NCI-H1048 (cell line): ENCODE measurements at places on chromosomes 7 and 10.

- no peak for DNase-seq
Observed at GRCh38 chr7:140237390-140237789, 60.6 kb upstream of the KDM7A start.

DNA sequence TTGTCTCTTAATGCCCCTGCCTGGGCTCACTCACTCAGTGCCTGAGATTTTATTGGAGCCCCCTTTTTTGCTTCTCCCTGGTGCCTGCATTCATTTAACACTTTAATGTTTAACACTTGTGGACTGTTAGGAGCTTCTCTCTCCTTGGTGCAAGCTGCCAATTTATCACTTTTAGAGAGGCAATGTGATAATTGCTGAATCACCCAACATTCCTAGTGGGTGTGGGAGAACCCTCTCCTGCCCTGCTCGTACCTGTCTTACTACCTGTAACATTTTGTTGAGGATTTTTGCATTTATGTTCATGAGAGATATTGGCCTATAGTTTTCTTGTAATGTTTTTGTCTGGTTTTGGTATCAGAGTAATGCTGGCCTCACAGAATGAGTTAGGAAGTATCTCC lies 13.2 kb downstream of the STAM start:
- no peak for DNase-seq

DNA sequence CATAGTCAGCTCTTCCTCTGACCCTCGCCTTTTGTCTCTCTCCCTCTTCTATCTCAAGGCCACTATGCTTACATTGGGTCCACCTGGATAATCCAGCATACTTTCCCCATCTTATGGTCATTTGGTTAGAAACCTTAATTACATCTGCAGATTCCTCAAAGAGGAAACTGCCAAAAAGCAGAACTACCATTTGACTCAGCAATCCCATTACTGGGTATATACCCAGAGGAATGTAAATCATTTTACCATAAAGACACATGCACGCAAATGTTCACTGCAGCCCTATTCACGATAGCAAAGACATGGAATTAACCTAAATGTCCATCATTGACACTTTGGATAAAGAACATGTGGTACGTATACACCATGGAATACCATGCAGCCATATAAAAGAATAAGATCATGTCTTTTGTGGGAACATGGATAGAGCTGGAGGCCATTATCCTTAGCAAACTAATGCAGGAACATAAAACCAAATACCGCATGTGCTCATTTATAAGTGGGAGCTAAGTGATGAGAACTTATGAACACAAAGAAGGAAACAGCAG lies 114.8 kb upstream of the NPY start:
- DNase-seq, result no peak

- no peak for DNase-seq
Observed at GRCh38 chr10:34360984-34361383, 454.1 kb downstream of the PARD3 start.

GRCh38 chr7:133082390-133082766 lies 488 bp upstream of the CHCHD3 start:
- DNase-seq, result no peak

- DNase-seq, result no peak
Observed at GRCh38 chr10:52332815-52333214, 18.7 kb downstream of the DKK1 start.

DNA sequence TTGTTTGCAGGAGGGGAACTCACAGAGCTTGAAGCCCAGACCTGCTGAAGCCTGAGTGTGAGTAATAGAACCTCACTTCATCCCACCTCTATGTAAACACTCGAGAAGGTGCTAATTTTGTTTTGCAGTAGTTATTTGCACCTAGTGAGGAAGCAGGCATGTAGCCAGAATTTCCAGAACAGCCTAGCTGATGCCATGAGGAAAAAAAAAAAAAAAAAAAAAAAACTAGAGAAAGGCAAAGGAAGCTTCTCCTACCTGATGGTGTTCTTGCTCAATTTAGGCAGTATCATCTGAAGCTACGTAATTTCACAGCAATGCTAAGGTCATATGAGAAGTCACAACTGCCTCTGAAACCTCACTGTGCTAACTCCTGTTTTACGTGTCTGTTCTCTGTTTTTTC lies 13.6 kb upstream of the GPR37 start:
- DNase-seq, result no peak

- DNase-seq, result no peak
Observed at GRCh38 chr10:131177431-131178327, 133.8 kb downstream of the TCERG1L start.

- no peak for DNase-seq
Observed at GRCh38 chr10:37101261-37101660, 24.1 kb upstream of the ANKRD30A start.

- no peak for DNase-seq
Observed at GRCh38 chr10:126839094-126839761, 66.0 kb upstream of the DOCK1 start.

- no peak for DNase-seq
Observed at GRCh38 chr10:98098247-98098646, 36.2 kb upstream of the R3HCC1L start.

DNA sequence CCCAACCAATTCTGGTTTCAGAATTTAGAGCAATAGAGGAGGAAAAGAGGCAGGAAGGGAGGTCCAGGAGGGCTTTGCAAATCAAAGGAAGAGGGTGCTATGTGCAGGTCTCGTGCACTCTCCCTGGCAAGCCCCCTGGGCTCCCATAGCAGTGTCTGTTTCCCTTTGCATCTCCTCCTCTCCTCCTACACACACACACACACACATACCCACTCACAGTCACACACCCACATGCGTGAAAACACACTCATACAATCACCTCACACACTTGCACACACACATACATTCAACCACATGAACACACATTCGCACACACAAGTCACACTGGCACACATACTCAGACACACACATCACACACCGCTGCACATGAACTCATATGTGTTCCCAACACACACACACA lies 105.3 kb downstream of the OAT start:
- no peak for DNase-seq

DNA sequence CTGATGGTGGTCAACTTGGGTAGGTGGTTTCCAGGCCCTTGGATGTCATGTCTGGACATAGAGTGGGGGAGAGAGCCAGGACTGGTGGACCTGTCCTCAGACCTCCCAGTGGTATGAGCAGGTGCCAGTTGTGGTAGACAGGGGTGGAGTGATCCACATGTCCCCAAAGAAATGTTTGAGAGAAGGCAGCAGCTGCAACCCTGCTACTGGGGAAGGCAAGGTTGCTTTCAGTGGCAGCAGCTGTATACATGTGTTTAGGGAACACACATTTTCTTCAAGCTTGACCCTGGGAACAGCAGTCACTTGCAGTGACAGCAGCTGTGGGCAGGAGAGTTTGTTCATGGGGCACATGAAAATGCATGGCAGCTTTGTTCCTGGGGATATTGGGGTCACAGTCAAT lies 882.6 kb upstream of the C7orf33 start:
- DNase-seq, result no peak

DNA sequence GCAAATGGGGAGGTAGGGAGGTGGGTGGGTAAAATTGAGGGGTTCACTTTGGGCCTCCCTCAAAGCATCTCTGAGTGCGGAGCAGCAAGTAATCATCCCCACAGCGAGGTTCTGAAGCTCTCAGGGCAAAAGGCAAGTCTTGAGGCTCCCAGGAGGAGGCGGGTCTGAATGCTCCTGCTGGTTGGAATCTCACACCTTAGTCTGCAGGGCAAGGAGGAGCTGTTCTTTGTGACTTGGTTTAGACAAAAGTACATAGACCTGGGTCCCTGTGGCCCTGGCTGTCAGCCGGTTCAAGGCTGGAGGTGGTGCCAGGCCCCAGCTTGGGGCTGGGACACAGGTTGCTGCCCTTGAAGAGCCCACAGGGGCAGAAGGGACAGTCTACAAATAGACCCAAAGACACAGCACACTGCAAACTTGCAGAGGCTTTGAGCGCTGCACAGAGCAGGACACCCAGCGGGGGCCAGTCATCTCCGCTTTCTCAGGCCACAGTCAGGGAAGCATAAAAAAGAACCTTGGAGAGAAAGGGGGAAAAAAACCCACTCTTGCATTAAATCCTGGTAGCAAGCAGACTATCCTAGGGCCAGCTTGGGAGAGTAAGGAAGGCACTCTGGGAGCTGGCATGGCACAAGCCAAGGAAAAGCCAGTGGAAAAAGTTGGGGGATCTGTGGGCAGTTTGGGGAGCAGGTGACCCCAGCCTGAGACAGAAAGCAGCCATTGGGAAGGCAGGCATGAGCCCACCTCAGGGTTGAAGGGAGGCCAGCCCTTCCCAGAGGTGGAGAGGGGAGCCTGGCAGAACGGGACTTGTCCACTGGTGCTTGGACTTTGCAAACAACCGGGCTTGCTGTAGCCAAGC lies 926 bp upstream of the C10orf71 start:
- no peak for DNase-seq

DNA sequence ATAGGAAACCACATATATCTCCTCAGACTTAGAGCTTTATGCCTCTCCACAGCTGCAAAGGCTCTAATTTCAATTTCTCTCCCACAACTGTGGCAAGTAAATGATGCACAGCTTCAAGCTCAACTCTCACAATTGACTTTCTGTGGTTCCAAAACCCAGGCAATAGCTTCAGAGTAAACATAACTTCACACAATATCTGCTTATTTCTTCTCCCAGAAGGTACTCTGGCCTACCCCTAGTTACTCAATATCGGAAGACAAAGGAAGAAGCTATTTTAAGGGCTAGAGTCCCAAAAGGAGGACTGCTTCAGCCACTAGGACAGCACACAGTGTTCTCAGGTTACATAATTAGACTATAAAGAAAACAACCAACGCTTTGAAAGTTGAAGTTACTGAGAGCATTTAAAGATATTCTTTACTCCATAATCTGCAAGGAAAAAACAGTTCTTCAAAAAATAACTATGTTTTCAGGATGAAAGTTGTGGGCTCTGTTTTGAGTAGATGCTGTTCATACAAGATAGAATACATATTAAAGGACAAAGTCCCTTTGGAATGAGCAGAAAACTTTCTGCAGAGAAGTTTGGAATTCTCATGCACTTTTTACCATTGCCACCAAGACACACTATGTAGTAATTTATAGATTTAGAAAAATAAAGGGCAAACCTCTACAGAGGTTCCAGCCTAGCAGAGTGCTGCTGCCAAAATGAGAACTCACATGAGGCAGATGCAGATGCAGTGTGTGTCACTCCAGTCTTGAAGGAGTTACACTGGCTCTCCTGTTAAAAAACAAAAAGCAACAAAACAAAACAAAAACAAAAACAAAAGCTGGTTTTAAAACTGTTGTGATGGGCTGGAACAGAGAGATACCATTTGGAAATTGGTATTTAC lies 81.8 kb downstream of the NT5C2 start:
- no peak for DNase-seq

- DNase-seq, result no peak
Observed at GRCh38 chr7:87199241-87199640, 20.3 kb downstream of the TMEM243 start.
